ENCODE measurements at places on chromosomes 2 and 18.
A peak's percentile ranks its signal among the peaks of the same experiment; 100 is the strongest.

GRCh38 chr2:33022395-33022985, 75.7 kb downstream of the LTBP1 start:
- peaks cover 3% of the 10 kb centered on the region for H3K4me1 ChIP-seq
- H3K27ac ChIP-seq, result no peak overlapping the region
- H3K36me3 ChIP-seq, result no peaks in the 10 kb centered on the region
- H3K27me3 ChIP-seq, result no peaks in the 10 kb centered on the region
- DNase-seq, result no peak

DNA sequence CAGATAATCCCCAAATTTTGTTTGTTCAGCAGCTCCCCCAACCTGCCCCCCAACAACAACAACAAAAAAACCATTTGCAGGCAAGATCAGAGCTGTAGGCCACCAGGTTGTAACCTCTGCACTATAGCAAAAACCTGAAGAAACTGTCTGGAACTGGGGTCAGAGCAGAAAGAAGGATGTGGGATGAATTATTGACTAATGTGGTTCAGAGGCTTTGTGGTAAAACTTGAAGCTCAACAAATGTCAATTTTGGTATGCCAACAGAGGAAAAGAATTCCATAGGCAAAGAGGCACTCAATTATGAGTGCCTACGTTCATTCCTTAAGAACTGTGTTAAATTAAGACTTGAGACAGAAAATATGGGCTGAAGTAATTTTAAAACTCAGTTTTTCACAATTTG, 255.1 kb downstream of the STK39 start:
- H3K4me3 ChIP-seq, result no peak overlapping the region
- no peak overlapping the region for H3K27ac ChIP-seq
- DNase-seq, result no peak
- H3K4me1 ChIP-seq, result no peaks in the 10 kb centered on the region
- H3K27me3 ChIP-seq, result peaks cover 96% of the 10 kb centered on the region

DNA sequence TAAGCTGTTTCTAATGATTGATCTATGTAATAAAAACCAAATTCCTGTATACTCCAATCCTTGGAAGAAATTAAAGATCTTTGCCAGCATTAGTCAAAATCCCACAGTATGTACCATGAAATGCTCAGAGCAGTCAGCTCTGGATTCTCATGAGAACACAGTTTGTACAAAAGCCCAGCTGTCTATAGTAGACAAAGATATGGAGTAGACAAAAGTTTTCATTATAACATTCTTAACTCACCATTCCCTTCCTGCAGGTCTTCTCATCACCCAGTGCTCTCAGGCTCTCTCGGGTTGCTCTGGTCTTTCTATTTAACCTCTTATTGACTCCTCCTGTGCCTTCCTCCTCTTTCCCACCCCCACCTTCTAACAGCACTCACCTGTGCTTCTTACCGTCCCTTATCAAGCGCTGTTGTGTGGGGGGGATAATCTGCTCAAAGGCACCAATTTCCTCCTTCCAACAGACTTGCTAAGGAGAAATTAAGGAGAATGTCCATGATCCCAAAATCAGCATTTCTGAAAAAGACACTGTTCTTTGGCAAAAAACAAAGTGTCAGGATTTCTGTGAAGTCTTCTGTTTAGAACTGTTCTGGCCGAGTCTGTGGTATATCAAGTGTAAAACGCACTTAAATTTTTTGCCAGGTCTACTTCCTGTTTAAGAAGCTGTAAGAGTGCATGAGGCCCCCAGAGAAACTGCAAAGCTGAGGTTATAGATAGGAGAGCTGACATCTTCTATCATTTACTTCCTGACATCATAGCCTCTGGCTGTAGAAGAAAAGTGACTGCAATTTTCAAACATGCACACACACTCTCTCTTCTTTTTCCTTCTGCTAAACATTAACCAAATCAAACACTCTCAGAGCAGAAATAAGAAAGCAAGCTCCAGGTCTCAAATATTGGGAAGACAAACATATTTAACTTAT, 144.1 kb downstream of the EVA1A start:
- H3K4me3 ChIP-seq, result peak overlapping the region; percentile 30
- DNase-seq, result no peak
- H3K27me3 ChIP-seq, result peaks cover 14% of the 10 kb centered on the region
- no peaks in the 10 kb centered on the region for H3K36me3 ChIP-seq
- H3K27ac ChIP-seq, result no peak overlapping the region

DNA sequence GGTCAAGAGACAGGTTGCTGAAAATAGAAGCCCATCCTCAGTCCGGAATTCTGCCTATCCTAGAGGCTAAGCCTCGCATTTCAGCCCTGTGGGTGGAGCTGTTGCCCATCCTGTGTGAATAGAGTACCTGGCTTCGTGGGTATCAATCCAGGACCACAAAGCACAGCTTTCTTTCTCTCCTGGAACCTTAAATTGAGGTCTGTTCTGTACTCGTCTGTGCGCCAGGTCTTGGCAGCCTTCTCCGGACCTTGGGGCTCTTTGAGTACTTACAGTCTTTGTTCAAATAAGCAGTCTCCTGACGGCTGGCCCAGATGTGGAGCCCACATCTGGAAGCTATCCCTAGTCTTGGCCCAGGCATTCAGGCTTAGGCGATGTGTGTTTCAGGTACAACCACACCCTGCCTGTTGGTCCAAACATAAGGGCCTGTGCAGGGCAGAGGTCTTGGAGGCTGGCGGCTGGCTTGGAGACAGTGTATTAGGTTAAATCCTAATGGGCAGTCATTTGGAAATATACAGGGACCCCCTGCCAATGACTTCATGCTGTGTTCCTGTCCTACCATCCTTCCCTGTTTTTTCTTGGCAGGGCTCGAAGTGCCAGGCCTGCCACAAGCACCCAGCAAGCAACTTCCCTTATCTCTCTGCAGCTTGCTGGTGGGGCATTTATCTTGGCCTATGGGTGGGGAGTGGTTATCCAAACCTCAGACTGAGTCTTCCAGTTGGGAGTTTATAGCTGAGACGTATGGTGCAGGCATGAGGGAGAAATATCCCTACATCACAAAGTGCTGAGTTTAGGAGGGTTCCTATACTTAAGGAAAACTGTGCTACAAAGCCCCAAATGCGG, 294.1 kb downstream of the BCL2 start:
- H3K36me3 ChIP-seq, result no peaks in the 10 kb centered on the region
- peak; percentile 85 for DNase-seq
- H3K4me3 ChIP-seq, result no peak overlapping the region

DNA sequence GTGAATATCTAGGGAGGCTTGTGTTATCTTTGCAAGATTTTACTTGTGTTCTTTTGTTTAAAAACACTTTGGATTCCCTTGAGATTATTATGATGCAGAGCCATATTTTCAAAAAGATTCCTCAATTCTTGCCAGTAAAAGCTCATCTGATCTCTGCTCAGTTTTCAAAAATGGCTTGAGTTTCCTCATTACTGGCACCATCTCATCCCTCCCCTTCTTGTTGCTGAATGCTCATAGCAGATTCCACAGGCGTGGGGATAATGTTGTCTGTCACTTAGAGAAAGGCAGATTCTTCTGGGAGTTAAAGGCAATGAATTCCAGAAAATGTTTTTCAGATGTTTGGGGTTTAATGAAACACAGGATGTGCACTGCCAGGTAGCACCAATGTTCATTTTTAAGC, 170.4 kb upstream of the TANK start:
- no peak overlapping the region for H3K27ac ChIP-seq
- H3K27me3 ChIP-seq, result no peaks in the 10 kb centered on the region
- no peak for DNase-seq
- no peaks in the 10 kb centered on the region for H3K4me1 ChIP-seq
- no peaks in the 10 kb centered on the region for H3K36me3 ChIP-seq

- no peaks in the 10 kb centered on the region for H3K36me3 ChIP-seq
- no peak for DNase-seq
- no peaks in the 10 kb centered on the region for H3K27me3 ChIP-seq
Measured at GRCh38 chr18:55509631-55510324, 78.2 kb downstream of the TCF4 start.
